ENCODE measurements at places on chromosomes 3 and 15.
A peak's percentile ranks its signal among the peaks of the same experiment; 100 is the strongest.

DNA sequence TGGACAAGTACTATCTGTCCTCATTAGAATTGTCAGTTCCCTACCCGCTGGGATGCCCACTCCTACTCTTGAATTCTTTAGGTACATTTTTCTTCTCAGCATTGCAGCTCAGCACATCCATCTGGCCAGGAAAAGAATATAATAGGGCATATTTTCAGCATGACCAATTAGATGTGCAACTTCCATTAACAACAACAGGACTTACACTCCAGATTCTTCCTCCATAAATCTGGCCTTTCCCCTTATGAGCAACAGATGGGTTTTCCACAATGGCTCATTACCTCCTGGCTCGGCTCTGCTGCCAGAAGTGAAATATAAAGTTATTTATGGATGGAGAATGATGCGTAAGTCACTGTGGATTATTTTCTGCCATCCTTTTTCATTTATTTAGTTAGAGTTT is 443.8 kb upstream of the TGFBR2 start:
- DNase-seq, result no peak

GRCh38 chr3:8650583-8651416 is 6.2 kb upstream of the SSUH2 start:
- no peak for DNase-seq

DNA sequence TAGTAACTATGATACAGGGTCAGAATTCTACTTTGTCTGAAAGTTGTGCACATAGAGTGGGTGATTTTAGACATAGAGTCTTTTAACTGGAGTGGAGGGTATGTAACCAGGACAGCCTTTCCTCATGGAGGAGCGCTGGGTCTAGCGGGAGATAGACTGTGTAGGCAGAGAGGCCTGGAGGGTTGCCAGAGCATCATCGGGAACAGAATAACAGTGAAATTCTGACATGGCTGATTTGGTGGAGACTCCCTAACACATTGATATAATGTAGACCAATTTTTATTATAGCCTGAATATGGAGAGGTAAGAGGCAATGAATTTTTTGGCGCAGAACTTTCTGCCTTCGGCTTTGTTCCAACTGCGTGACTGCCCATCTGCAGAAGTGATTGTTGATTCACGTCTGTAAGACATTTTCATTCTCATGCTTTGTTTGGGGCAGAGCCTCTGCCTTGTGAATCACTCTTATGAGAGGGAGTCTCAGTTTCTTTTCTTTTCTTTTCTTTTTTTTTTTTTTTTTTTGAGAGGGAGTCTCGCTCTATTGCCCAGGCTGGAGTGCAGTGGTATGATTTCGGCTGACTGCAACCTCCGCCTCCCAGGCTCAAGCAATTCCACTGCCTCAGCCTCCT is 16.0 kb downstream of the LPP start:
- DNase-seq, result no peak

DNA sequence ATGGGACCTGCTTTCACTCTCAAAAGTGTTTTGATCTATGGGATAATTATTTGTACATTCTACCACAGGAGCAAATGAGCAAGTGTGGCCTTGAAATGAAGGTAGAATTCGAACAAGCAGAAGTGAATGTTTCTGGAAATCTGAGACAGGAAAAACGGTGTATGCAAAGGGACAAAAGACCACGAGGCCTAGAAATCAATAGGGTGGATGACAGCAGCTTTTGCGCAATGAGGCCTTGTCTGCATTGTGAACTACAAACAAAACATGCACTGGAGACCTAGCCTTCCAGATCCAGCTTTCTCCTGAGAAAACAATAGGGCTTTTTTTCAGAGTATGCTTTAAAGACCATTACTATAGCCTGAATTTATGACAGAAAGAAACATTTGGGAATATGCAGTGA is 1137.0 kb downstream of the ROBO2 start:
- DNase-seq, result no peak

DNA sequence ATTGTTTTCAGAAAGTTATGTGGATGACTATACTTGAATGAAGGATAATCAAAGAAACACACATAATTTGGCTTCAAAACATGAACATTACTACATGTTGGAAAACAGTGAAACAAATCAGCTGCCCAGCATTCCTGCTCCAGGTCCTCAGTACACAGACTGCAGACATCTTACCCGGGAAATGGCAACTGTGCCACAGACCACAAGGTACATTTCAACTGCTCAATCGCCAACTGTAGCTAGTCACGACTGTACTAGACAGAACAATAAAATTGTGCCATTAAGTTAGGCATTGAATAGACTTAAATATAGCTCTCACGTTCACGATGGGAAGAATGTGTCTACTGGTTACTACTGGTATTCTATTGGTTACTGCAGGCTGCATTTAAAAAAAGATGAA is 5.0 kb downstream of the NAA50 start:
- DNase-seq, result no peak

- DNase-seq, result no peak
Observed at GRCh38 chr3:110343945-110344344, 727.7 kb upstream of the NECTIN3 start.

- no peak for DNase-seq
Observed at GRCh38 chr3:120048355-120049041, 45.7 kb downstream of the GSK3B start.

- DNase-seq, result no peak
Observed at GRCh38 chr15:98648654-98649471, 524 bp downstream of the IGF1R start.

- no peak for DNase-seq
Observed at GRCh38 chr15:67884514-67885174, 44.8 kb upstream of the RNU6-1 start.

GRCh38 chr3:134317106-134317947 is 56.9 kb downstream of the AMOTL2 start:
- DNase-seq, result no peak

DNA sequence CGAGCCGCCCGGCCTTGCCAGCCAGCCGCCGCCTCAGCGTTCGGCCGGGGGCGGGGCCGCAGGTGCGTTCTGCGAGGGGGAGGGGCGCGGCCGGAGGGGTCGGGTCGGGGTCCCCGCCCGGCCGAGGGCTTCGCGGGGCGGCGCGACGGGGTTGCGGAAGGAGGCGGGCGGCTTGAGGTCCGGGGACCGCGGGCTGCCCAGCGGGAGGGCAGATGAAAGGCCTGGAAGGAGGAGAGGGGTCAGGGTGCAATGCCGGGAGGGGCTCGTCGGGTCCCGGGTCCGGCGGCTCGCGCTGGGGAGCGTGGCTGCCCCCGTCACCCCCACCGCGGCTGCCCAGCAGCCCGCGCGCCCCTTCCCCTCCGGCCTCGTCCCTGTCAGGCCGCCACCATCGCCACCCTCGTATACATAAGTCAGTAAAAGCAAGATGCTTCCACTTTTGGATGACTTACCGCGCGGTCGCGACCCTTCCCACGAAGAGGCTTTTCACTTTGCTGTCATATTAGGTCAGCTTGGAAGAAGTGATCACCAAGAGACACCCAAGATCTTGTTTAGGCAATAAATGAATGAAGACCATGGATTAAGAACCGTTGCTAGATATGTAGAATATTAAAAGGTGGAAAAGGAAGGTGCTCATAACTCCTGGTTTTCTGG is 620 bp upstream of the ANP32A start:
- DNase-seq, result no peak

DNA sequence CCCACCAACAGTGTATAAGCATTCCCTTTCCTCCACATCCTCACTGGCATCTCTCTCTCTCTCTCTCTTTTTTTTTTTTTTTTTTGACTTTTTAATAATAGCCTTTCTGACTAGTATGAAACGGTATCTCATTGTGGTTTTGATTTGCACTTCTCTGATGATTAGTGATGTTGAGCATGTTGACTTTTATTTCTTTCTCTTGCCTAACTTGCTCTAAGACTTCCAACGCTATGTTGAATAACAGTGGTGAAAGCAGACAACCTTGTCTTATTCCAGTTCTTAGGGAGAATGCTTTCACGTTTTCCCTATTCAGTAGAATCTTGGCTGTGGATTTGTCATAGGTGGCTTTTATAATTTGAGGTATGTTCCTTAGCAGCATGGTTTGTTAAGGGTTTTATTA is 249.4 kb upstream of the MDFIC2 start:
- no peak for DNase-seq

DNA sequence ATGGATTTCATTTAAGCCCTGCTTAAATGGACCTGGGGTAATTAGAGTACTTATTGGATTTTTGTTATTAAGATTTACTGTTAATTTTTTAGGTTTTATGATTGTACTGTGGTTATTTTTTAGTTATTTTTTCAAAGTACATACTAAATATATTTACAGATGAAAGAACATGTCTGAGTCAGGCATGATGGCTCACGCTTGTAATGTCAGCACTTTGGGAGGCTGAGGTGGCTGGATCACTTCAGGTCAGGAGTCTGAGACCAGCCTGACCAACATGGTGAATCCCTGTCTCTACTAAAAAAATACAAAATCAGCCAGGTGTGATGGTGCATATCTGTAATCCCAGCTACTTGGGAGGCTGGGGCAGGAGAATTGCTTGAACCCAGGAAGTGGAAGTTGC is 16.2 kb upstream of the RPL24 start:
- no peak for DNase-seq

GRCh38 chr3:135169651-135170050 is 374.6 kb downstream of the EPHB1 start:
- DNase-seq, result no peak

DNA sequence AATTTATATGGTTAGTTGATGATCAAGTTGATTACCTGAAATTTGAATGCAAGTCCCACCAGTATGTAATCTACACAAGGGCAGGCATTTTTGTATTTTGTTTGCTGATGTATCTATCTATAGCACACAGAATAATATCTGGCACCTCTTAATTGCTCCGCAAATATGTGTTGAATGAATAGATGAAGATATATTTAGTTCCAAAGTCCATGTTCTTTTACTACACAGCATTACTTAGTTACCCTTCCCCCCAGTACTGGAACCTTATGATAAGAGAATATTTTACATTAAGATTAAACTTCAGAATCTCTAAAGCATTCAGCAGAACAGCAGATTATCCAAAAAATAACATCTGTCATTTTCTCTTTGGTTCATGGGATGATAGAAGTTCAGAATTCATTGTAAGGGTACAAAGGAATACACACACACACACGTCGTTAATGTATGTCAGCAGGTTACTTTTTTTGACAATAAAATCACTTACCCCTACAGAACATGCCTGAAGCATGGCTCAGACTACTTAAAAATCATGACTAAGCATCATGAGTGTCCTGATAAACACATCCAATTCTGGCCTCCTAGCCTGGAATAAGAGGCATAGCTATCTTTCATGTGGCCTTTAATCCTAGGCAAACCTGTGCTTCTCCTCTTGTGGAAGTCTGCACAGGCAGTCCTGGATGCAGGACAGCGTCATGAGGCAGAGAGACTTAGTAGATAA is 148.9 kb upstream of the TBC1D5 start:
- no peak for DNase-seq

DNA sequence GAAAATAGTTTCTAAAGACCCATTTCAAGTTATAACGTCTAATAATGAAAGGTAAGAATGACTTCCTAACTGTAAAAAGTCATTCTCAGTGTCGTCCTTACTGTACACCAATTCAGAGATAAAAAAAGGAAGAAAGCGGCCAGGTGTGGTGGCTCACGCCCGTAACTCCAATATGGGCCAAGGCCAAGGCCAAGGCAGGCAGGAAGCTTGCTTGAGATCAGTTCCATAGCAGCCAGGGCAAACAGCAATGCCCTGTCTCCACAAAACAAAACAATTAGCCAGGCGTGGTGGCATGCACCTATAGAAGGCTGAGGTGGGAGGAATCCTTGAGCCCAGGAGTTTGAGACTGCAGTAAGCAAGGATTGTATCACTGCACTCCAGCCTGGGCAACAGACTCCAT is 31.9 kb downstream of the UBXN7 start:
- no peak for DNase-seq

GRCh38 chr3:144521131-144521530 is 549.5 kb downstream of the DIPK2A start:
- no peak for DNase-seq

DNA sequence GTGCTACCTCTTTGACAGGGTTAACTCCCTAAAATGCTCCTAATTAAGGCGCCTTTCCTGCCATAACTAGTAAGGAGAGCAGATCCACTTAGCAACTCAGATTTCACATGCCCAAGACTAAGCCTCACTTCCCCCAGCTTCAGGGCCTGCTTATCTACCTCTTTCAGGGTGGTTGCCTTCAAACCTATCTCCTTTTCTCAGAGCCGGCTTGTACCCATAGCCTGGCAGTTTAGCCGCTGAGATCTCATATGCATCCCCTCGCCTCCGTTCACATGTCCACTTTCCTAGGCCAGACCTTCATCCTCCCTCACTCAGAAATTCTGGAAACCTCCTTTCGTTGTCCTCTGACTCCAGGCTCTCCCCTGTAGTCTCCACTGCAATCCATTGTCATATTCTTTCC is 1.0 kb upstream of the FSTL1 start:
- no peak for DNase-seq

DNA sequence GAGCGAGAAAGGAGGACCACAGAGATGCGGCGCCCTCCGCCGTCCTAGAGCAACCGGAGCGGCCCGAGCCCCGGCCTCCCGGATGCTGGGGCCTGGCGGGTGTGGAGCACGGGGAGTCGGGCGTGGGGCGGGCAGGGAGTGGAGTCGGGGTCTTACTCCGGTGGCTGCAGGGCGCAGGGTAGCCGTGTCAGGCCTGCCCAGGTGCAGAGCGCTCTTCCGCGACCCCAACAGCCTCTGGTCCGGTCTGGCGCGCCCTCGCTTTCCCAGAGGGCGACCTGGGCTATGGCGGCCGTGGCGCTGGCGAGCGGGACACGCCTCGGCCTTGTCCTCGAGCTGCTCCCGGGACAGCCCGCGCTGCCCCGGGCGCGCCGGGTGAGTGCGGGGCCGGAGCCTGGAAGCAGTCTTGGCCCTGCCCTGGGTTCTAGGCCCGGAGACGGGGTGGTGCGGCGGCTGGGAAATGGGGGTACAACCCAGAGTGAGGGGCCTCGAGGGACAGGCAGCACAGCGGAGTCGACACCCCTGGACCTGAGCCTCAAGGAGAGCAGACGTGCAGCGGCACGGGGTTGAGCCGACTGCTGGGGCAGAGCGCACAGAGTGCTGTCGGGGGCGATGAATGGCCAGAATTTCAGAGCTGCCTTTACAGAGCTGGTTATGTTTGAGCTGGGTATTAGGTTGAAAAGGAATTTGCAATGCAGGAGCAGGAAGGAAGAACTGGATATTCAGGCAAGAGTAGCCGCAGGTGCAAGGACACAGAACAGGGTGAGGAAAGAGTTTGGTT is at the start of gene ZNF662:
Gene ZNF662, plus strand, starts transcription at position 73 of the 778 bp plus-strand sequence. CDS start 1,973 bp downstream, outside the sequence.
- DNase-seq, result peak; percentile 6

DNA sequence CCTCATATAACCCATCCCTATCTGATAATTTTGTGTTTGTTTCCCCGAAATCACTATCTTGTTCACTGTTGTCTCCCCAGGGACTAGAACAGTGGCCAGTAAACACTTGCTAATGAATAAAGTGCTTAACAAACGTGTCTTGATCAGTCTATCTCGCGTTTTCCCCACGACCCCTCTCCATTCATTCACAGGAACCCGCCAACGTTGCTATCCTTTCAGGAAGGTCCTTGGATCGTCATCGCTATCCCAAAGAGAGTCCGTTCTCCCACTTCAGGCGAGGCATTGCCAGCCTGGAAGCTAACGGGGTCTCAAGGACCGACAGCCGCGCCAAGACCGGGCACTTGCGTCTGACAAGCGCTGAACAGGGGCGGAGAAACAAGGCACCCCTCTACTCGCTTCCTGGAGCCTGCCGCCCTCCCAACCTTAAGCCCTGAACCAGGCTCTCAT is 344 bp downstream of the LINS1 start:
- DNase-seq, result no peak

Measured in activated CD8-positive, alpha-beta memory T cell treated with anti-CD3 and anti-CD28 coated beads for 1 hour (primary cell).